ENCODE measurements at places on chromosomes 13 and 19.

GRCh38 chr13:20161275-20161950, 561 bp upstream of the GJA3 start:
- no peak for DNase-seq

DNA sequence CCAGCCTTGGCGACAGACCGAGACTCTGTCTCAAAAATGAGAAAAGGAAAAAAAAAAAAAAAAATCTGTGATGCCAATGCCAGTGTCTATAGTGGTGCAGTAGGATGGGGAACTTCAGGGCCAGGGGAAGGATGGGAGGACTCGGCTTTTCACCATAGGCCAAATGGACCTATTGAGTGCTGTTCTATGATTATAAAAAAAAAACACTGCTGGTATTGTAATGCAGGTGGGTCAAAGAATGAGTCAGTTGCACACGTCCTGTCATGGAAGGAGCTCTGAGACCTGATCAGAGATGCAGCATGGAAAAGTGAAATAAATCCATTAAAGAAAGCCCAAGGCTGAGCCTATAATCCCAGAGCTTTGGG, 7.0 kb downstream of the DNAJB1 start:
- DNase-seq = no peak

DNA sequence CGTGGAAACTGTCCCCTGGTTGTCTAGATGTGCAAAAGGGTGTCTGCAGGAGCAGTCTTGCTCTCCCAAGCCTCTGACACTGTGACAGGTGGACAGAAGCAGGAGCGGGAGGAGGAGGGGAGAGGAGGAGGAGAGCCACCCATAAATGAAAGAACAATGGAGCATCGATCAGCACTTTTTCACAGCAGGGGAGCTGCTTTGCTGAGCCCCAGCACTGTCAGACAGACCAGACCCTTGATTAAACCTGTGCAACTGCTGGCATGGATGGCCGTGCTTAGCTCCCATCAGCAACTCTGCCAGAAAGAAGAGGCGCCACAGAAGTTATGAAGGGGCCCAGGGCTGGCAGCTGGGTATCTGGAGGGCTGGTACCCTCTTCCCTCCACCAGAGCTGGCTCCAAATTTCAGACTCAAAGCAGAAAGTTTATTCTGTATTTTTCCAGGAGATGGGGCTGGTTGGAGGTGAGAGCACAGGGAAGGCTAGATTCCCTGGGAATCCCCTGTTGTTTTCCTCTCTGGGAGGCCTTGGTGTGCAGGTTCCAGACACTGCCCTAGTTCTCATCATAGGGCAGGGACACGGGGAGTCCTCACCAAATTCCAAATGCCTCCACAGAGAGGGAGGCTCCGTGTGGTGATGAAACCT, 1192.2 kb downstream of the UQCRFS1 start:
- no peak for DNase-seq

DNA sequence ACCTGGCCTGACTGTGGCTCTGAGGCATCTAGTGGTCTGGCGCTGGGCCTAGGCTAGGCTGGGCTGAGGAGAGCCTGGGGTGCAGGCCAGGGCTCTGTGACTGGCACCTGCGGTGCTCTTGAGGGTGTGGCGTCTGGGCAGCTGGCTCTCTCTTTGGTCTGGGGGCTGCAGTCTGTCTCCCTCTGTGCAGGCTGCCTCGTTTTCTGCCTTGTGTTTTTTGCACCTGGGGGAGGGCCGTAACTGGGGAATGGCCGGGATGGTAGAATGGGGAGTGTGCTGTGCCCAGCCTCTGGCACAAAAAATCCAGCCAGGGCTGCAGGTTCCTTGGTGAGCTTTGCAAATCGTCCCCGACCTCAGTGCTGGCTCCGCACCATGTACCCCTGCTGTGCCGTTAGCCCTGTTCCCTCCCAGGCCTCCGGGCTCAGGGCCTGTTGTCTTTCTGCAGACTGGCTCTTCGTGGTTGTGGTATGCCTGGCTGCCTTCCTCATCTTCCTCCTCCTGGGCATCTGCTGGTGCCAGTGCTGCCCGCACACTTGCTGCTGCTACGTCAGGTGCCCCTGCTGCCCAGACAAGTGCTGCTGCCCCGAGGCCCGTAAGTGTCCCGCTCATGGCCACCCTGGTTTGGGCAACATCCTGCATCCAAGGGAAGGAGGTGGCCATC, 6.5 kb upstream of the USF2 start:
- no peak for DNase-seq

- no peak for DNase-seq
These were observed 105.1 kb downstream of the NUFIP1 start for GRCh38 chr13:44884076-44884729.

DNA sequence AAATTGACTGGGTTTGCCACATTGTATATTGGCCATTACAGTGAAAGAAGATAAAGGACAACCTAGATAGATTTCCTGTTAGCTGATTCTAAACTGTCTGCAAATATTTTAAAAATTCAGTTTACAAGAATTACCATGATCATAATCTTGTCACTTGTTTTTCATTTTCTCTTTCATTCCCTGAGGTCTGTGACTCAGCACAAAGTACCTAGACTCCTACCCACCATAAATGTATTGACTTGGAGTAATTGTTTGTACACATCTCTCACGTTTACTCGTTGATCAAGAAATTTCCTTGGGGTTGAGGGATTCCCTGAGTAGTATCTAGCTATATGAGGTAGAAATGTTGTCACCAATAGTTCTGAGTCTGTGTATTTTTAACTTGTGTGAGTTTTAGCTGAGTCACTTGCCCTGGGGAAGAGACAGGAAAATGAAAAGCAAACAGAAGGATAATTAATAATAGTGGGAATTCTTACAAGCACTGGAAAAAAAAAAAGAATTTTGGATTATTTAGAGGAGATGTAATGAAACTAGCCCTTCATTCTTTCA, 299.2 kb upstream of the DACH1 start:
- DNase-seq = no peak

GRCh38 chr13:69751259-69751658, 356.4 kb upstream of the ATXN8OS start:
- no peak for DNase-seq

GRCh38 chr19:33670398-33670797, 48.6 kb downstream of the CHST8 start:
- no peak for DNase-seq

GRCh38 chr19:48757089-48757675, 1.9 kb downstream of the FGF21 start:
- DNase-seq = no peak

- no peak for DNase-seq
These were observed 110.8 kb downstream of the ZIC5 start for GRCh38 chr13:99860745-99861144.

GRCh38 chr19:49809160-49809940, 3.7 kb downstream of the FUZ start:
- no peak for DNase-seq

- DNase-seq = no peak
These were observed 3.9 kb upstream of the B9D2 start for GRCh38 chr19:41367848-41368301.

- no peak for DNase-seq
These were observed 121.7 kb downstream of the FNDC3A start for GRCh38 chr13:49097374-49097773.

GRCh38 chr19:9673912-9674662, 813 bp downstream of the ZNF562 start:
- no peak for DNase-seq

GRCh38 chr19:1401138-1401888, at the start of gene GAMT:
Gene GAMT, minus strand, starts transcription at chr19:1401542. Its CDS starts 66 bp downstream, at chr19:1401476.
- DNase-seq = no peak

- DNase-seq = no peak
These were observed 32.3 kb downstream of the ADPRHL1 start for GRCh38 chr13:113420833-113421600.

DNA sequence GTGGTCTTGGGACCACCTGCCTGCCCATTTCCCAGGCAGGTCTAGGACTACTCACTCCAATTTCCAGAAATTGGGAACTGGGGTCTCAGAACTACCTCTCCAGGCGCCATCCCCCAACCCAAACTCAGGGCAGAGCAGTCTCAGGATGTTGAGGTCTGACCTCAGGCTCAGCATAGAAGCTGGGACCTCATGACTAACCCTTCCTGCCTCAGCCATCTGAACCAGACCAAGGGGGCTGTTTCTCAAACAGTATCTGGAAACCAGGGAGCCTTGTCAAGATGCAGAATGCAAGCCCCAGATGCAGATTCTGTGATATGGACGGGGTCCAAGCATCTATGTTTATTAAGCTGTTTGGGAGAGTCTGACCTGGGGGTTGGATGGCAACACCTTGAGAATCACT, 1.3 kb downstream of the FBXW9 start:
- no peak for DNase-seq

DNA sequence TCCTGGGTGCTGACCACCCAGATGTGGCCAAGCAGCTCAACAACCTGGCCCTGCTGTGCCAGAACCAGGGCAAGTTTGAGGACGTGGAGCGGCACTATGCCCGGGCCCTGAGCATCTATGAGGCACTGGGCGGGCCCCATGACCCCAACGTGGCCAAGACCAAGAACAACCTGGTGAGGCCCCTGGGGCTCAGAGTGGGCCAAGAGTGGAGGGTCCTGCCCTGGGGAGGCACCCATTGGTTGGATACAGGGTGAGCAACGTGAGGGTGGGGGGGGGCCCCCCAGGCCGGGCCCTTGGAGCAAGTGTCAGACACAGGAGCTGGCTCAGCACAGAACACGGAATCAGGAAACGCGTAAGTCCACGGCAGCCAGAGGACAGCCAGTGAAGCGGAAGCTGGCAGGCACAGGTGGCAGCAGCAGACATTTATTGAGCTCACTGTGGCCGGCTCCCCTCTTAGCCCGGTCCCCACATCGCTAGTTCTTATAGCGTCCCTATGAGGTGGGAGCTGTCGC, 8.9 kb downstream of the KLC3 start:
- no peak for DNase-seq

DNA sequence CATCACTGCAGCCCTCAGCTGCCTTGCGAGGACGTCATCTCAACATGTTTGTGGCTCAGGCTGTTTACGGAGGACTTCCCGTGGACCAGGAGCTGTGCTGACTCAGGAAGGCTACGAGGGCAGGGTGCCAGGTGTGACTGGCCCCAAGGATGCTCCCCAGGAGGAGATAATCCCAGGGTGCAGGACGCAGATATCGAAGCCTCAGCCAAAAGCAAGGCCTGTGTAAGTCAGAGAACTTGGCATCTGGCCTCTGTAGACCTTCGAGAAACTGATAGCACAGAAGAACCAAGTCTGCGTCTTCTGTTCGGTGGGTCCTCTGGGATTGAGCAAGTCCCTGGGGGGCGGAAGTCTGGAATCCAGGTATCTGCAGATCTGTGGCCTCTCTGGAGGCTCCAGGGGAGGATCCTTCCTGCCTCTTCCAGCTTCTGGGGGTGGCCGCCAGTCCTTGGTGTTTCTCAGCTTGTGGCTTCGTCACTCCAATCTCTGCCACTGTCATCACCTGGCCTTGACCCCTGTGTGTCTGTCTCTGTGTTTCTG, 2.6 kb upstream of the DOHH start:
- DNase-seq = no peak

GRCh38 chr19:3095441-3096191, 1.5 kb downstream of the GNA11 start:
- DNase-seq = no peak

DNA sequence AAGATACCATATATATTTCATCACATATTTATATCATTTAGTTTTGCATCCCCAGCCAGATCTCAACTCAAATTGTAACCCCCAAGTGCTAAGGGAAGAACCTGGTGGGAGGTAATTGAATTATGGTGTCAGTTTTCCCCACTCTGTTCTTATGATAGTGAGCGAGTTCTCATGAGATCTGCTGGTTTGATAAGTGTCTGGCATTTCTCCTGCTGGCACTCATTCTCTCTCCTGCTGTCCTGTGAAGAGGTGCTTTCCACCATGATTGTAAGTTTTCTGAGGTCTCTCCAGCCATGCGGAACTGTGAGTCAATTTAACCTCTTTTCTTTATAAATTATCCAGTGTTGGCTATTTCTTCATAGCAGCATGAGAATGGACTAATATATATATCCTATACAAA, 462.5 kb upstream of the SLITRK5 start:
- no peak for DNase-seq

DNA sequence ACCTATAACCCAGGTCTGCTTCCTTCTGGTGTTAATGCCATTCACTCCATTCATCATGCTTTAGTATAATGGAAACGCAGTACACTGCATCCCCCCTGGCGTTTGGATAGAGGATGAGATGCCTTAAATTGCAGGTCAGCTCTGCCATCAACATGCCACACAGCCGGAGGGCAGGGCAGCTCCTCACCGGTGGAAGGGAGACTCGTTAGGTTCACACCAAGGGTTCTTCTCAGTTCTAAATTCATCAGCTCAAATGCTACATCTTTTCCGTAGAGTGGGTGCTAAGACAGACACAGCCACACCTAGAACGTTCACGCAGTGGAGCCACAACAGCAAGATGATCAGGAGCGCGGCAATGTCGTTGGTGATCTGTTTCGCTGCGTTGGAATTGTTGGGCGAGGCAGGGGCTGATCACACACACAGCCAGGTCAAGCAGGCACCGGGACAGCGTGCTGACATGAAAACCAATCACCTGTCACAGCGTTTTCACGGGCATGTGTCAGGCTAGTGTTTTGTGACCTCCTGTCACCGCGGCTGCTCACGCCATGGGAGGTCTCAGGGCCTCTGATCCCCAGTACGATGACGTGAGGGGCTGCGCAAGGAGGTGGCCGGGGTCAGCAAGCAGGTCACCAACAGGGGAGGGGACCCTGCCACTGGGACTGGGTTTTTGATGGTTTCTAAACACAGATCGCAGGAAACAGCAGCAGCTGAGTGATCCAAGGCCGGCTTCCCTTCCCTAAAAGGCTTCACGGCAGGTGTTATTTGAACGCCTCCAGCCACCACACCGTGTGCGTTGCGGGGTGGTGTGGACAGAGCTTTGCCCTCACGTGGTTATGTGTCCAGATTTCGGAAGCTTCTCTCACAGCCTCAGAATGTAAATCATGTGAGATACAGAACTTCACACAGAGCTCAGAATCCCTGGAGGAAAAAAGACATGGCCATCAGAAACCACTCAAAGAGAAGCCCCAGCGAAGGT, 94.3 kb upstream of the IRS2 start:
- DNase-seq = no peak

DNA sequence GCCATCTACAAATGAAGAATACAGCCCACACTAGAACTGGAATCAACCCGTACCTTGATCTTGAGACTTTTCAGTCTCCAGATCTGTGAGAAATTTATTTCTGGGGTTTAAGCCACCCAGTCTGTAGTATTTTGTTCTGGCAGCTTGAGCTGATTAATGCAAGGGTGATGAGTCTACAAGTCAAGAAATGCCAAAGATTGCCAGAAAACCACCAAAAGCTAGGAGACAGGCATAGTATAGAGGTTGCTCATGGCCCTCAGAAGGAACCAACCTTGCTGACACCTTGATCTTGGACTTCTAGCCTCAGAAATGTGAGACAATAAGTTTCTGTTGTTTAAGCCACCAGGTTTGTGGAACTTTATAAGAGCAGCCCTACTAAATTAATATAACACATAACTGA, 428.2 kb upstream of the KLF12 start:
- DNase-seq = no peak

GRCh38 chr13:113553511-113554332, 30.8 kb upstream of the TFDP1 start:
- DNase-seq = no peak

DNA sequence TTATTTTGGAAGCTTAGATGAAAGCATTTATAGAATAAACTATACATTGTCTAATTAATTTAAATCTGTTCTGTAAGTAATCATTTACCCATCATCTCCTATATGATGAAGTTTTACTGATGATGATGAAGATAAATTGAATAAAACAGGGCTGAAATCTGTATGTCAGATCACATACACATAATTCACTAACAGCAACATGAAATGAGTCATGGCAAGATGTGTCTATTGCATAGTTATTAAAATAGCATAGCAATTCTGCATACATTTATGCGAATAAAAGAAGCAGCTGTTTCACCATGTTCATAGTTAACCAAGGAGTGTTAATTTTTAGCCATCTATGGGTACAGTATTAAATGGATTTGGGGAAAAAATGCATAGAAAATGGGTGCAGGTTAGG, 424.9 kb downstream of the LIG4 start:
- DNase-seq = no peak

Measured in skin of body (tissue), 3 donors.